ENCODE measurements at places on chromosomes 3 and 15.
A peak's percentile ranks its signal among the peaks of the same experiment; 100 is the strongest.

DNA sequence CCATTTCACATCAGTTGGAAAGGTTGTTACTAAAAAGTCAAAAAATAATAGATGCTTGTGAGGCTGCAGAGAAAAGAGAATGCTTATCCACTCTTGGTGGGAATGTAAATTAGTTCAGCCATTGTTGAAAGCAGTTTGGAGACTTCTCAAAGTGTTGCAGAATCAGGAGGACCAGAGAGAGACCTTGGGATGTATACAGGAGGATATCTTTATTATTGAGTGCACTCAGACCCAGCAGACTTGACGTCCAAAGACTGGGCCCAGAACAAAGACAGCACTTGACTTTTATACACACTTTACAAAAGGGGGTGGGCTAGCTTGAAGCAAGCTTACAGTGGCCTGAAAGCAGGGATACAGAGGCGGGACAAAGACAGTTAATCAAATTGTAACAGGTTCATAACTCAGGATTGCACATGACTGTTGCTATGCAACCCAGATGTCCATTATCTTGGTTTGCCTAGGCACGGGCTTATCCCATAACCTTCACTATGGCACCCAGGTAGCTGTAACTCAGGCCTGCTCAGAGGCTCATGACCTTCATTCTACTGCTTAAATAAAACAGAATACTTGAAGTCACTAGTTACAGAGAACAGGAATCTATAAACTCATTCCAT is 127.7 kb downstream of the SPATA16 start:
- DNase-seq = no peak

DNA sequence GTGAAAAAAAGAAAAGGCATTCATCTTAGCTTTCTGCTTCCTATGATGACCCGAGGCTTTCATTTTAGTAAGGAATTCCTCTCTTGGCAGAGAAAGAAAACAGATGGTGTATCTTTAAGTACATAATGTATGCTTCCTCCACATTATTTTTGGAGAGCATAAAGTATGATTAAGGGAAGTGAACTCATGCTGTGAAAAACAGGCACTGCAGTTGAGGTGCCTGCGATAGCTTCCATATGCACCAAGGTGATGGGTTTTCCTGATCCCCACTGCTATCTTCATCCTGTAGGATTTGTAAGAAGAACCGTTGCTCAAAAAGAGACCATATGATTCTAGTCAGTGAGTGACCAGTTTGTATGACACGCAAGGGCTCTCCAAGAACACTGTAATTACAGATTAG is 411.5 kb upstream of the MCTP2 start:
- no peak for DNase-seq

DNA sequence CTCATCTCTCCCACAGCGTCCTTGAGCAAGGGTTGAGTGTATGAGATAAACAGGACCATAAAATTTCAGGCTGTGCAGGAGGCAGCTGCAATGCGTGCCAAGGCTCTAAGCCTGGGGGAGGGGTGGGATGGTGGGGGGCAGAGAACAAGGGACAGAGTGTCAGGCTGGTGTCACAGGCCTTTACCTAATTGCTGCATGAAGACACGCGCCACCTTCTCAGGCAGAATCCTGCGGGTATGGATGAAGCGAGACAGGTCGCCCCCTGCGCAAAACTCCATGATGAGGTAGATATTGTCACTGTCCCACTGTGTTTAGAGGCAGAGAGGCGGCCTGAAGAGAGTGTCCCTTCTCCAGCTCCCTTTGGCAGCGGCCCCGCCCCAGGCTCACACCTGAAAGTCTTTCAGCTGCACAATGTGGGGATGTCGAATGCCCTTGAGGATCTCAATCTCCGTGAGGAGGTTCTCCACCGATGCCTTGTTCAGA is 1.0 kb downstream of the ULK3 start:
- DNase-seq = no peak

GRCh38 chr15:25679492-25679891 is 183.6 kb downstream of the ATP10A start:
- no peak for DNase-seq

- DNase-seq = no peak
Observed at GRCh38 chr15:58307313-58307961, 124.4 kb upstream of the LIPC start.

DNA sequence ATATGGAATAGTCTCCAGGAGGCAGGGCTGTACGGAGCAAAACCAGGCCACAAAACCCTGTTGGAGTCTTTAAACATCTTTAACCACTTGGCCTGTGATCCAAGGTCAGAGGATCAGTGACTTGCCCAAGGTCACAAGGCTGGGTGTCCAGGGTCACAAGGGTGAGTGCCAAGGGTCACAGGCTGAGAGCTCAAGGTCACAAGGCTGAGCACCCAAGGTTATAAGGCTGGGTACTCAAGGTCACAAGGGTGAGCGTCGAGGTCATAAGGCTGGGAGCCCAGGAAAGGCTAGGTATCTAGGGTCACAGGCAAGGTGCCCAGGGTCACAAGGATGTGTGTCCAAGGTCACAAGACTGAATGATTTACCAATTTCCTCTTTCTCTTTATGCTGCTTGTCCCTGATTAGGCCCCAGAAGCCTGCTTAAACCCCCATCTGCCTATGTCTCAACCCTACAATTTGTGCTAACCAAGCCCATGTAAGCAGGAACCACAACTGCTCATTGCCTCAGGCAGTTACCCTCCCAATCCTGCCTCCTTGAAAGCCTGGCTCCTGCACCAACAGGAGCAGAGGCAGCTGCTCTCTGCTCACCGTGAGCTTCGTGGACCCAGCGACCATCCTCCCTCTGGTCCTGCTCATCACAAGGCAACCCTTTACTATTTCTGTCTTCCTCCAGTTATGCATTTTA is 51.5 kb downstream of the MGLL start:
- peak; percentile 17 for DNase-seq

Data from mucosa of descending colon (tissue), 3 donors.